ENCODE measurements at places on chromosomes 16 and 17.

- no peak for DNase-seq
Measured at GRCh38 chr17:31550389-31551056, 159.0 kb downstream of the RAB11FIP4 start.

- DNase-seq = no peak
Measured at GRCh38 chr17:49830605-49831004, 17.3 kb downstream of the TAC4 start.

GRCh38 chr17:32256701-32257019 is 9.0 kb upstream of the RHBDL3 start:
- DNase-seq = no peak

GRCh38 chr17:42456223-42457106 is 2.2 kb upstream of the ATP6V0A1 start:
- peak; percentile 16 for DNase-seq

- no peak for DNase-seq
Measured at GRCh38 chr16:18839555-18839954, 38.2 kb upstream of the ARL6IP1 start.

Measured in effector memory CD8-positive, alpha-beta T cell (primary cell).